Adipocyte (in vitro differentiated cells): ENCODE measurements at places on chromosomes 5 and 9.

DNA sequence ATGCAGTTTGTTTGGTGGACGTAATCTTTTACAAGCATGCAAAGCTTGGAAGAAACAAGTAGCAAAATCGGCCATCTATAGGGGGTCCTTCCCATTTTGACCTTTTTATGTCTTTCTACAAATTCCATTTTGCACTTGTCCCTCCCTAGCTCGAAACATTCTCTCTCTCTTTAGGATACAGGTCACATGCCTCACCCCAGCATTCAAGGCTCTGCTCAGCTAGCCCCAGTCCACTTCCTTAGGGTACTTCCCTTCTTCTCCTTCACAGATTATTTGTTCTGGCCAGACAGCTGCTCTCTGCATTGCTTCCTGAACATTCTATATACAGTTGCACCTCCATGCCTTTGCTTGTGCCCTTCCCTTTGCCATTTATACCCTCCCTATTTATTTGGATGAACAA is 31.7 kb upstream of the TRIM14 start:
- no peak for DNase-seq

GRCh38 chr9:122779181-122779580 is 9.6 kb upstream of the OR5C1 start:
- no peak for DNase-seq

DNA sequence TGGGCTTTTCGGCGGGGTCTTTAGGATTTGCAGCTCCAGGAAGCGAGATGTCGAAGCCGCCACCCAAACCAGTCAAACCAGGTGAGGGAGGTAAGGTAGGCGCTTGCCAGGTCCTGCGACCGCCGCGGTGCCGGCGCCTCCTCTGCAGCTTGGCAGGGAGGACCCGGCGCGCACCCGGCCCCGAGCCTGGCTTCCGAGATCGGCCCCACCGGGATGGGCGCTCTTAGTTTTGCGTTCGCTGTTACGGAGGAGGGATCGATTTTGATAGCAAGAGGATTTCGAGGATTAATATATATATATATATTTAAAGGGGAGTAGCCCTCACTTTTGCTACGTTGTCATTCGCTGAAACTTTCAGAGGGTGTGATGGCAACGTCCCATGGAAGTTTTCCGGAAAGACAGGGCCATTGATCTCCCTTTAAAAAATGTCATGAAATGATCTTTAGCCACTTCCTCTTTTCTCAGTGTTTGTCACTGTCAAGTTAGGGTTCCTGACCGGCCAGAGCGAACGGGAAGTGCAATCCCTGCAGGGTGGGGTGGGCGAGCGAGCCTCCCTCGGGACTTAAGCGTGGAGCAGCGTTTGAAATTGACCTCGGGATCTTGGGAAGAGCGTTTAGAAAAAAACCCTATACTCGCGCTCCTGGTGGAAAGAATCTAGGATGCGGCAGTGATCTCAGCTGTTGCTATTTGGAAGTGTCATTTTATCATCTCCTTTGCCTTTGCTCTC is 495 bp downstream of the OSTF1 start:
- DNase-seq = peak; percentile 82

DNA sequence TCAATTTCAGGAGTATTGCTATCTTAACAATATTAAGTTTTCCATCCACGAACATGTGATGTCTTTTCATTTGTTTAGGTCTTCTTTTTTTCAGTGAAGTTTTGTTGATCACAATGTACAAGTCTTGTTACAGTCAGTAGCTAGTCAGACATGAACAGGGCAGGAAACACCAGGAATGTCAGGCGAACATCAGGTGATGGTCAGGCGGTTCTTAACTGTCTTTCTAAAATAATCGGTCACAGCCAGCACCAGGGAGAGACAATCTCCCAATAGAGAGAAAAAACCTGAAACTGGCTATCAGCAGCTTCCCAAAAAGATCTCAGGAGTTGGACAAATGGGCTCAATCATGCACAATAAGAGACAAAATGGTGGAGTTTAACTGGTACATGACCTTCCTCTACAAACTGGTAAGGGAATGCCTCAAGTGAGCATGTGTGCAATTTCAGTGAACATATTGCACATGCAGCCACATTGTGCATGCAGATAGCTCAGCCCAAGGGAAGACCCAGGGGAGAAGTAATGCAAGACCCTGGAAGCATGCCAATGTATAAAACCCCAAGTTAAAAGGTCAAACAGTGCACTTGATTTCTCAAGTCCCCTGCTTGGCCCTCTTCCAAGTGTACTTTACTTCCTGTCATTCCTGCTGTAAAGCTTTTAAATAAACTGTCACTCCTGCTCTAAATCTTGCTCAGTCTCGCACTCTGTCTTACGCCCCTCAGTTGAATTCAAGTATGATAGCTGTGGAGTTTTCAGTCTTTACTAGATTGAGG is 176.1 kb upstream of the RASEF start:
- DNase-seq = peak; percentile 8

DNA sequence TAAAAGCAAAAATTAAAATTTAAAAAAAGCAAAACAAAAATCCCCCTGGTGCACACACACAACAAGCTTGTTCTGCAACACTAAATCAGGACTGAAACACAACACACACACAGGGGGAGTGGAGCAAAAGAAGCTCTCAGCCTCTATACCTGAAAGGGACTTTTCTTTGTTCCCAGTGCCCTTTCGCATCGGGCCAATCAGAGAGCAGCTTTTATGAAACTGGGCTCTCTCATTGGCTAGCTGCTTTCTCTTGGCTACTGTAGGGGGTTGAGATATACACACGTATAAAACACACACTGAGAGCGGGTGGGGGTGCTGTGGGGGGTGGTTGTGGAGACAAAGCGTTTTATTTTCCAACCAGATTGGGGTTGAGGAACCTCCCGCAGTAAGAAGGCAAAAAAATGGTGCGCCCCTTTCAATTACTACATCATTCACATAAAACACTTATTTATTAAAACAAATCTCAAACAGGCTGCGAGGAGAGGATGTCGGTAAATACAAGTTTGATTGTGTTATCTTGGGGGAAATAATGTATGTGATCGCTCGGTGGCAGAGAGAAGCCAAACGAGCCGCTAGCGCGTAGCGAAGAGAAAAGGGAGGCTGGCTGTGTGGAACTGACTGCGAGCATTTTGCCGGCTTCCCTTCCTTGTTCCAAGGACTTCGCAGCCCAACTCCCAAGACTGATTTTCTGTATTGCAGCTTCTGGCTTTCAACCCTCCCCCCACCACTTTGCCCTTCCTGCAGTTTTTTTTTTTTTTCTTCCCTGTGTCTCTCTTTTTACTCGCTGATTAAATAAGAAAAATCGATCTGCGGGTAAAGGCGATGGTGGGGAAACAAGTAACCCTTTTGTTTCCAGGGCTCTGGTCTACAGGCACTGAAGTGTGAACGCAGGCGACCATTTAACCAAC is 2.5 kb upstream of the ZNF608 start:
- peak; percentile 88 for DNase-seq
